ENCODE measurements at places on chromosomes 4 and X.

GRCh38 chr4:85968945-85969819, 390.7 kb downstream of the MAPK10 start:
- no peak for DNase-seq

- no peak for DNase-seq
Measured at GRCh38 chrX:108122748-108123147, 31.2 kb downstream of the ATG4A start.

- no peak for DNase-seq
Measured at GRCh38 chr4:4639370-4639769, 97.5 kb upstream of the STX18 start.

GRCh38 chr4:39587881-39588280, 50.8 kb downstream of the SMIM14 start:
- DNase-seq: no peak

GRCh38 chr4:37393889-37394288, 149.3 kb downstream of the NWD2 start:
- DNase-seq: no peak

DNA sequence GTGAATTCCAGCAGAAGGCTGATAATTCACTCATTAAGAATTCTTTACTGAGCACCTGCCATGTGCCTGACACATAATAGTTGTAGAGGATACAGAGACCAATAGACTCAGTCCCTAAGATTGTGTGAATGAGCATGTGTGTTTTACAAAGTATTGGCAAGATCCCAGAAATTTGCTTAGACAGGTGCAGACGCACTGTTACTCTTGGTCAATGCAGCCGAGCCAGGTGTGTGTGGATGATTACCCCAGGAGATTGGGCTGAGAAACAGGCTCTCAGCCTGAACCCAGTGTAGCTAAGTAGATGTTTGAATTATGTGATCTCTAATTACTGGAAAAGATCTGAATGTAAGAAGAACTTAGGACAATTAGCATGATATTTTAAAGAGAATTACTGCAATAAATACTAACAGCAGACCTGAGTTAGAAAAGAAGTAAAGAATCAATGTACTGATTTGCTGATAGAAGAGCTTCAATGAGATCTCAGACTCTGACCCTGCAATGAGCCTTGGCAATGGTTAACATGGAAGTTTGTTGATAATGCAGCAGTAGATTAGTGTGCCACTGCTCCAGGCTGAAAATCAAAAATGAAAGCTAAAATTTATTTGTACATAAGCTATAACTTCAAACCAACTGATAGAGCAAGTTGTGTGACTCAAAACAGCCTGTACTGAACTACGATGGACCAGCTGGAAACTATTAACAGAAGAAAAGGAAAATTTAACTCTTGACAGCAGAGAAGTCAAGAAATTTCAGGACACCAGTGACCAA, 32.2 kb upstream of the NDST4 start:
- DNase-seq: no peak

DNA sequence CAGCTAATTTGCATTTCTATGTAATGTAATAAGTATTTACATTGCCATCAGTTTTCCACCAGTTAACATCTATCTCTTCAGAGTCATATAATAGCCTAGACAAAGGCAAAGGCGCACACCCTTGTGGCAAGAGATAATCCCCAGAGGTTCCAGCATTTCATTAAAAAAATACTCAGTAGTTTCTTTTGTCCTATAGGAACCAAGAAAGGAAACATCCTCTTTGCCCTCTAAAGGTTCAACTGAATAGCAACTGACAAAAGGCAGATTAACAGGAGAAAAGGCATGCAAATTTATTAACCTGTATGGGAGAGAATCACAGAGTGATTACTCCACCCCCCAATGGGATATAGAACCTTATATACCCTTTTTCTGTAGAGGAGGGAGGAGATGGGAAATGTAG, 48.4 kb downstream of the MAGEB17 start:
- DNase-seq: no peak

GRCh38 chr4:148834804-148835631, 392.8 kb upstream of the NR3C2 start:
- DNase-seq: no peak

- DNase-seq: no peak
Measured at GRCh38 chrX:82208975-82209374, 1007.1 kb downstream of the SH3BGRL start.

DNA sequence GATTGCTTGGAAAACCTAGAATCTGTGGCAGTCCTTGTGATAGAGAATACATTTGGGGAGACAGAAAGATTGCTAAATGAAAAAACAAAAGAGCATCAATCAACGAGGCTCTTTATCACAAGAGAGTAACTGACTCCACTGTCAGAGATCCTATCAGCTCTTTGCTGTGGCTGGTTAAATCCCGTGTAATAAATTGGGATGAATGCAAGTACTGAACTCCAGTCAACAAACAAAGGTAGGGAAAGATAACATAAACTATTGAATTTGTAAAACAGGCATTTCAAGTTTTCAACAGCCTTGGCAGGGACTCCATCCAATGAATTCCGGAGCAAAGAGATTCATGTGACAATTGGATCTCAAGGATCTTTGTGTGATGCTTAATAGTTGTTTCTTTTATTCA, 21.3 kb downstream of the MMRN1 start:
- no peak for DNase-seq

- DNase-seq: no peak
Measured at GRCh38 chr4:2939383-2940243, 23.6 kb downstream of the NOP14 start.

GRCh38 chr4:172270397-172270796, 457.2 kb downstream of the GALNTL6 start:
- no peak for DNase-seq

DNA sequence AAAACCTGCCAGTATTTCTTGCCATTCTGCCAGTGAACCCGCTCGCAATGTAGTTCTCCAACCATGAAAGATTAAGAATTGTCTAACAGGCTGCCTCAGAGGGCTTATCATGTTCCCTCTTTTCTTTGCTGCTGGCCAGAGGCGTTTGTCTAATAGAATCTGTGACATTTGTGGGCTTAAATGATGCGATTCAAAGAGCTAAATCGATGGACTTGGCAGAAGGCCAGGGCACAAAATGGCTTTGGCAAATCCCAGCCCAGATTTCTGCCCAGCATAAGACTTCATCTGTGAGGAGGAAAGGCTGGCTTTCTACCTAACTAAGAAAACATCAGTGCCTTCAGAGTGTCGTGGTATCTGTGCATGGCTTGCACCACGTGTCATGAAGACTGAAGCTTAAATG, 79.9 kb downstream of the TRPC5OS start:
- no peak for DNase-seq

DNA sequence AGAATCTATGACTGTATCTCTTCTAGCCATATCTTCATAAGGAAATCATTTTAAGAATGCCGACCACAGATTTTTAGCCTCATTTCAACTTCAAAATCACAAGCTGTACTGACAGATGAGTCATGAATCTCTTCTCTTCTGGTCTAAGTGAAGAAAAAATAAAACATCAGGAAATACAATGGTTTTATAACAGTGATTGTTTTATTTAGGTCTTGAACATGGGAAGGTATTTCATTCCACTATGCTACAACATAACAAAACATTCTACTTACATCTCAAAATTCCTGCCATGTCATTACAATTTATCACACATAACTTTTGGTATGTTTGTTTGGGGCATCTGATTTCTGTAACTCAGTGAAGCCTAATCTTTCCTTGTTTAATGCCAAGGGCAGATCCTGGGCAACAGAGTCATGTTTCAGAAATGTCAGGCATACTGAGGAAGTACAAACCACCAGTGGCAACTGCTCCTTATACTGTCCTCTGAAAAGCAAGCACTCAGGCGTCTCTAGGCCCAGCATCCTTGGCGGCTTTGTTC, 325.0 kb downstream of the PDHA2 start:
- no peak for DNase-seq

DNA sequence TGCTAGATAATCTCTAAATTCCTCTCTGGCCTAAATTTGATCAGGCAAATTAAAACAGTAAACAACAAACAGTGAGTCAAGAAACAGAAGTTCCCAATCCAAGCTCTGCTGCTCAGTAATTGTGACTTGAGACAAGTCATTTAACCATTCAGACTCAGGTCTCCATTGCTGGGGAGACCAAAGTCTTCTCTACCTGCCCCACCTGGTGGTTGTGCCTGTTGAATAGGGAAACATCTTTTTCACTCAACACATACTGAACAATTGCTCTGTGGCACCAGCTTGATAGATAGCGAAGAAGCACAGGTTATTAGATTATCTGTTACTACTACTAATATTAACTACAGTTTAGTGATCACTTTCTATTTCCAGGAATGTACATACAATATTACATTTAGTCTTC, 112.1 kb upstream of the EOLA2 start:
- no peak for DNase-seq

DNA sequence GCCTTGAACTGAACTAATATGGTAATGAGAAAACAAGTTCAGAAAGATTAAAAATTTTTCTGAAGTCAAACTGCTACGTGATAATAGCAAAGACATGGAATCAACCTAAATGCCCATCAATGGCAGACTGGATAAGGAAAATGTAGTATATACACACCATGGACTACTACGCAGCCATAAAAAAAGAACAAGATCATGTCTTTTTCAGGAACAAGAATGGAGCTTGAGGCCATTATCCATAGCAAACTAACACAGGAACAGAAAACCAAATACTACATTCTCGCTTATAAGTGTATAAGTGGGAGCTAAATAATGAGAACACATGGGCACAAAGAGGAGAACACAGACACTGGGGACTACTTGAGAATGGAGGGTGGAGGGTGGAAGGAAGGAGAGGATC, 4.3 kb upstream of the RPS3A start:
- no peak for DNase-seq

DNA sequence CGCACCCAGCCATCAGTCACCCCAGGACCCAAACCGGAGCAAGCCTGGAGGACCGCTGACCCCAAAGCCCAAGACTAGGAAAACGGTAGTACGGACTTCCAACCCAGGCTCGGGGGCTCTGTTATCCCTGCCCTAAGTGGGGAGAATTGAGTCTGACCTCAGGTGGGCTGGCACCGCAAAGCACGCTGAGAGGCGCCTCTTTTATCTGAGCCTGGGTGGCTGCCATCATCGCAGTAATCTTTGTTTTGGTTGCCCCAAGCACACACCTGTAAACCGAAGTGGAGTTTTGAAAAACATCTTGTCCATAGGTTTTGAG, 894 bp upstream of the SH3RF1 start:
- DNase-seq: no peak

GRCh38 chrX:49725923-49726904, 30.4 kb upstream of the PAGE1 start:
- no peak for DNase-seq

DNA sequence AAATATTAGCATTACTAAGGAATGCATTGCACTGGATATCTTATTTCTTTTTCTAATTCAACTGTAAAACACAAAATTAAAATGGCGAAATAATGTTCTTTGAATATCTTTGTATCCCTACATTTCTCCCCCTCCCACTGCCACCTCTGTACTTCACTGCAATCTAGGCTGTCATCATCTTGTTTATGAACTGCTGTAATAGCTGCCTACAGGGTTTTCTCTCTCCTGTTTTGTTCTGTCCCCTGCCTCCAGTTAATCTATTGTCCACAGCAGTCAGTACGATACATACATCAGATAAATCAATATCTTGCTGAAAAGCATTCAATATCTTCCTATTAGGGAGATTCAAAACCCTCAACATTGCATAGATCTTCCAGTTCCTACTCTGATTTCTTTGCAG, 528.4 kb downstream of the KCNIP4 start:
- no peak for DNase-seq

GRCh38 chr4:148116969-148117368, 325.2 kb downstream of the NR3C2 start:
- no peak for DNase-seq

- DNase-seq: no peak
Measured at GRCh38 chrX:25105221-25105620, 89.5 kb upstream of the ARX start.

DNA sequence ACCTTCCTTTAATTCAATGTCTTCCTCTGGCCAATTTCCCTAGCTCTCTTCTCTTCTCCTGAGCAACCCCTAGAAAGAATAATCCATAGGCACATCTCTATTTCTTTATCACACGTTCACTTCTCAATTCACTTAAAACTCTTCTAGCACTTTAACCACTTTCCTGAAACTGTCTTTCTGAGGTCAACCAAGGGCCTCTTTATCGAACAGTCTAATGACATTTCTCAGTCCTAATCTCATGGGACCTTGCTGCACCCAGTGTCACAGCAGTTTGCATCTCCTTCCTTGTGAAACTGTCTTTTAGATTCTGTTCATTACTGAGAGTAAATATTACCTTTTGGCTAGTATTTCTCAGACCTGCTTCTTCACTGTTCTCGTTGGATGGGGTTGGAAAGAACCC, 285.3 kb upstream of the RASGEF1B start:
- DNase-seq: peak; percentile 4

- no peak for DNase-seq
Measured at GRCh38 chr4:156248917-156249316, 295.3 kb upstream of the CTSO start.

- no peak for DNase-seq
Measured at GRCh38 chr4:89358935-89359638, 51.5 kb upstream of the GPRIN3 start.

GRCh38 chr4:5141802-5142201, 90.5 kb downstream of the STK32B start:
- DNase-seq: no peak

DNA sequence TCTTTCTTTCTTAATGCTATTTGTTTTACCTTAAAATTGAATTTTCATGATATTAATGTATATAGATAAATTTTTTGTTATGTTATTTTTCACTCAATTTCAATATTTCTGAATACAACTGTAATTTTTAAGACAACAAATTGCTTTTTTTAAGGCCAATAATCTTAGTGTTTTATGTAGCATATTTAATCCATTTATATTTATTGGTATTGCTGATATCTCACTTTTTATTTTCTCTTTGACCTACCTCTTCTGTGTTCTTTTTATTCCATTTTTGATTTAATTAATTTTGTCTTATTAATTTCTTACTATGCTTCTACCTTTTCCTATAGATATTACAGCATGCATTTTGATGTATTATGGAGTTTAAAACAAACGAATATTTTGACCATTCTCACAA, 460.1 kb upstream of the AGA start:
- no peak for DNase-seq

DNA sequence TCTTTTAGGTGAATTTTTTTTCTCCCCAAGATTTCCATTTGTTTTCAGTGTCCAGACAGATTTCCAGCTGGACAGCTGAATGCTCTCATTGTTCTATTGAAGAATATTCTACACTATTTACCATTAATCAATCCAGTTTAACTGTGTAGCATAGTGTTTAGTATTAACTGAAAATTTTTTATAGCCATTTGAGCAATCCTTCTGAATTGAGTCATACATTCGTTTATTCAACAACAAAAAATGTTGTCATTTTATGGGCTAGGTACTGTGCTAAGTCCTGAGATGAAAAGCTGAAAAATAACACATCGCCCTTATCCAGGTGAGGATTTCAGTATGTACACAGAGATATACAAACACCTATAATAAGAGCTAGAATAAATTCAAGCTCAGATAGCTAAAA, 223.3 kb downstream of the COL25A1 start:
- DNase-seq: no peak

GRCh38 chr4:25330905-25331808, 18.6 kb downstream of the ZCCHC4 start:
- no peak for DNase-seq

Data from T-helper 2 cell (primary cell).